Mucosa of descending colon (tissue), 3 donors: ENCODE measurements at places on chromosomes 12 and 14. TPM values are rescaled to one million over a fixed set of nuclear protein-coding genes. Genes with fewer than 3 reads are reported as not detected.

DDX47 gene
- total RNA-seq = 45.4 TPM

TPH2 gene
- total RNA-seq = not detected

PROX2 gene
- not detected for total RNA-seq

FBLN5 gene
- 18.6 TPM for total RNA-seq

TMEM229B gene
- 4.8 TPM for total RNA-seq

DNA sequence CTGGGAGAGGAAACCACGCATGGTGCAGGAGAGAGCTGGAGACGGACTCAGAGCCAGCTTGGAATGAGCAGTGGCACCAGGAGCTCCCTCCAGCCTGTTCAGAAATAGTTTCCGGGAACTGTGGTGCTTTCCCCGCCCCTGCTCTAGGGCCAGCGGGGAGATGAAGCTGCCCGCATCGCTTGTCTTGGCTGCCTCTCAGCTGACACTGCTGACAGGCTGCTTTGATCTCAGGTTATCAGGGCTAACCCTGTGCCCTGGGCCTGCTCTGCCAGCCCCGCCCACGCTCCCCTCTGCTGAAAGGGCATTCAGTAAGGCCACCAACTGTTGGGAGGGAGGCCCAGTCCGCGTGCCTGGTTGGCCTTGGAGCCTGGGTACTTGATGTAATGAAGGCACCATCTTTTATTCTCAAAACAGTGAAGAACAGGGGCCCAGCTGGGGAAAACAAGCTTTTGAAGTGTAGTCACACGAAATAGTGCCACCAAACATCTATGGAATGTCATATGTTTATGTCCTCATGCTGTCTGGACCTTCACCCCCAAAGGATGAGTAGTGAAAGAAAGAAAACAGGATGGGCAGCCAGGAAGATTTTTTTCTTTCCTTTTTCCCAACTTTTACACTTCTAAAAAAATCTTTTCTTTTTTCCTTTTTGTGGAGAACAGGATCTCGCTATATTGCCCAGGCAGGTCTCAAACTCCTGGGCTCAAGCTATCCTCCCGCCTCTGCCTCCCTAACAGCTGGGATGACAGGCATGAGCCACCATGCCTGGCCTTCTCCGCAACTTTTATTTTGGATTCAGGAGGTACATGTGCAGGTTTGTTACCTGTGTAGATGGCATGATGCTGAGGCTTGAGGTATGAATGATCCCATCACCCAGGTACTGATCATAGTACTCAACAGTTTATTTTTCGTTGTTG is 115.9 kb upstream of the TBX3 start:
- DNase-seq = no peak

- no peak for DNase-seq
Measured at GRCh38 chr12:121568971-121569751, 11.7 kb downstream of the KDM2B start.

DNA sequence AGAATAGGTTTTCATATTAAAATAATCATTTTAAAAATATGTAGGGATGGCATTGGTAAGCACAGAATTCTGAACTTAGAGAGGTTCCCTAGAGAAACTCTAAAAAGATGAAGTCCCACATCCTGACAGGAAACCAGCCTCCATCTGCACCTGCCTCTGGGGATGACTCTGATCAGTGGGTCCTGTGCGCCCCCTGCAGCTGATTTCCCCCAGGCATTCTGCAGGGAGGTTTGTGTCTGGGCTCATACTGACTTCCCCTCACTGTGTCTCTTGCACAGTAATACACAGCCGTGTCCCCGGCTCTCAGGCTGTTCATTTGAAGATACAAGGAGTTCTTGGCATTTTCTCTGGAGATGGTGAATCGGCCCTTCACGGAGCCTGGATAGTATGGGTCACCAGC is 602.9 kb downstream of the TMEM121 start:
- no peak for DNase-seq

DNA sequence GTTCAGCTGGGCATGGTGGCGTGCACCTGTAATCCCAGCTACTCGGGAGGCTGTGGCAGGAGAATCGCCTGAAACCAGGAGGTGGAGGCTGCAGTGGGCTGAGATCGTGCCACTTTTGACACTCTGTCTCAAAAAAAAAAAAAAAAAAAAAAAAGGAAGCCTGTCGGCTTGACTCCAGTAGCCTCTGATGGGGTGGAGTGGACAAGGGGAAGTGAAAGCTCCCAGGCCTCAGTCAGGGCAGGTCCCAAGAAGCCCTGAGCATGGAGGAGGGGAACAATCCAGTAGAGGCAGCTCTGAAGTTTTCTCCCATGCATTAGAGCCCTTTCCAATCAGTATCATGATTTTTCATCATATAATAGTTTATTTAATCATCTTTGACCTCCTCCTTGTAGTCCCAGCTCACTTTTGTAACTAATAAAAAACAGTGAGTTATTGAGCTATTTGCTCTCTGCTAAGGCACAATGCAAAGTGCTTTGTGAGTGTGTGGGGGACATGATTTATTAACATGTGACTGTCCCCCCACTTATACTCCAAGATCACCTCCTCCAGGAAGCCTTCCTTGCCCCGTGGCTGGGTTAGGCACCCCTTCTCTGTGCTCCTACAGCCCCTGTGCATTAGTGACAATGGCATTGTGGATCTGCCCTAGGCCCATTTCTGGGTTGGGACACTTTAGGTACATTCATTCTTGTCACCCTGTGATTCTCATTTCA is 4.7 kb upstream of the SSH1 start:
- peak; percentile 24 for DNase-seq

- DNase-seq = no peak
Measured at GRCh38 chr14:98503086-98503815, 768.7 kb downstream of the BCL11B start.
